ENCODE measurements at places on chromosomes 4 and X. TPM values are rescaled to one million over a fixed set of nuclear protein-coding genes. Genes with fewer than 3 reads are reported as not detected.

- H3K27me3 ChIP-seq = no peaks in the 10 kb centered on the region
- no peak for DNase-seq
- H3K4me1 ChIP-seq = peaks cover 17% of the 10 kb centered on the region
- no peak overlapping the region for H3K4me3 ChIP-seq
These were observed 12.4 kb downstream of the SMIM14 start for GRCh38 chr4:39626261-39626660.

DNA sequence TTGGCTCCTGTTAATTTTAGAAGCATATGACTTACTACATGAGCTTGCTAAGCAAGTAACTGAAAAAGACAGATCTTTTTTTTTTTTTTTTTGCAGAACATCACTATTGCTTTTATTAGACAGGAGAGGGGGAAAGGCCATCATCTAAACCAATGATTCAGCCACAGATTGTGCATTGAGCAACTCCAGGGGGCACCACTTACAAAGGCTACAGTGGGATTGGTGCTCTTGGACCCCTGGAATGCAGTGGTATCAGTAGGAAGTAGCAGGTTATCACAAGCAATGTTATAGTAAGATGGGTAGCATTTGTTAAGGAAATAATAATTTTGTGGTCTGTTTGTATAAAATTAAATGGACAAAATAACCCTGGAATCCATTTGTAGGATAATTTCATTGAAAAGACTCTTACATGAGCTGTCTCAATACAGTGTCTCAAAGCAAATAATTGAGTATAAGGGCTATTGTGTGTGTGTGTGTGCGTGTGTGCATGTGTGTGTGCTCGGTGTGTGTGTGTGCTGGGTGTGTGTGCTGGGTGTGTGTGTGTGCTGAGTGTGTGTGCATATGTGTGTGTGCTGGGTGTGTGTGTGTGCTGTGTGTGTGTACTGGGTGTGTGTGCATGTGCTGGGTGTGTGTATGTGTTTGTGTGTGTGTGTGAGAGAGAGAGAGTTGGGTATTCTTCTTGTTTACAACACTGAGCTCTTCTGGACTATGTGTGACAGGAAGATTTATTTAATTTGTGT is 296.3 kb downstream of the PCDH7 start:
- no peak overlapping the region for H3K27ac ChIP-seq
- no peaks in the 10 kb centered on the region for H3K27me3 ChIP-seq
- DNase-seq = no peak

GRCh38 chrX:53729751-53730150 is 43.2 kb upstream of the HUWE1 start:
- DNase-seq = no peak
- no peaks in the 10 kb centered on the region for H3K27me3 ChIP-seq
- H3K4me3 ChIP-seq = no peak overlapping the region
- H3K4me1 ChIP-seq = no peaks in the 10 kb centered on the region
- no peaks in the 10 kb centered on the region for H3K36me3 ChIP-seq

GRCh38 chrX:106906361-106906760 is 3.2 kb upstream of the RIPPLY1 start:
- H3K36me3 ChIP-seq = no peaks in the 10 kb centered on the region
- H3K27me3 ChIP-seq = no peaks in the 10 kb centered on the region
- H3K4me1 ChIP-seq = no peaks in the 10 kb centered on the region
- H3K4me3 ChIP-seq = no peak overlapping the region
- H3K27ac ChIP-seq = no peak overlapping the region
- no peak for DNase-seq

GRCh38 chr4:148061795-148062194 is 329.9 kb downstream of the ARHGAP10 start:
- DNase-seq = no peak
- no peaks in the 10 kb centered on the region for H3K4me1 ChIP-seq
- H3K27ac ChIP-seq = no peak overlapping the region
- no peak overlapping the region for H3K4me3 ChIP-seq
- H3K27me3 ChIP-seq = no peaks in the 10 kb centered on the region

DNA sequence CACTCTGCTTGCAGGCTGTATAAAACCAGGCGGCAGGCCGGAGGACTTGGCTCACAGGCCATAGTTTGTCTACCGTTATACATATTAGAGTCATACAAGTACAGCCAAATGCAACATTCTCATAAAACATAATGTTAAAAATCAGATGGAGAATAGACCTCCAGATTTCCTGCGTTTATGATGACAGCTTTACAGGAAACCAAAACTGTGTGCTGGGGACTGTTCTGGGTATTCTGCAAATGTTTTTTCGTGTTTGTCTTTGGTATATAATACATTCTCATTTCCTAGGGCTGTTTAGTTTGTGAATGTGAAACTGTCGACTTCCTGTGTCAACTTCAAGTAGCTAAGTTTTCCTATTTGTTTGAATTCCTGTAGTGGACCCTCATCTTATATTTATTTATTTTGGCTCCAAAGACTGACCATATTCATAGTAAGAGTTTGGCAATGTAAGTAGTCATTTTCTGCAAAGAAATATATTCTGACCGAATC is 79.5 kb upstream of the FAM9C start:
- no peaks in the 10 kb centered on the region for H3K27me3 ChIP-seq
- peaks cover 30% of the 10 kb centered on the region for H3K4me1 ChIP-seq
- no peaks in the 10 kb centered on the region for H3K36me3 ChIP-seq
- peak overlapping the region; percentile 80 for H3K27ac ChIP-seq
- no peak overlapping the region for H3K4me3 ChIP-seq

DNA sequence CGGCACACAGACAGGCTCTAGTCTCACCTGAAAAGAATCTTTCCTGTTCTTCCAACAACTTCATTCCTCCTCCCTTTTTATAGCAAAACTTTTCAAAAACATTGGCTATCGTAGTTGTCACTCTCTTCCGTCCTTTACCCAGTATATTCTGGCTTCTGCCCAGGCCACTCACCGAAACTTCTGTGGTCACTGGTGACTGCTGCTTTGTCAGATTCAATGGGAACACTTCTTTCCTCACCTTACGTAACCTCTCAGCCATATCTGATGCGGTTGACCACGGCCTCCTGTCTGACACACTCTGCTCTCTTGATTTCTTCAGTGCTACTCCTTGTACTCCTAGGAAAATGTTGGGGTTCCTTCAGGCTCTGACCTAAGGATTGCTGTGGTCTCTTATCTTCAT is 9.2 kb upstream of the RNF150 start:
- no peaks in the 10 kb centered on the region for H3K27me3 ChIP-seq
- DNase-seq = peak; percentile 51
- no peaks in the 10 kb centered on the region for H3K4me1 ChIP-seq

BMP3 gene
- not detected for total RNA-seq

GRCh38 chr4:109690690-109691410 is 12.4 kb downstream of the CASP6 start:
- H3K4me1 ChIP-seq = no peaks in the 10 kb centered on the region
- no peaks in the 10 kb centered on the region for H3K27me3 ChIP-seq
- no peak overlapping the region for H3K27ac ChIP-seq
- peaks cover 22% of the 10 kb centered on the region for H3K36me3 ChIP-seq

GRCh38 chr4:144902614-144903013 is 195.4 kb downstream of the ANAPC10 start:
- no peaks in the 10 kb centered on the region for H3K27me3 ChIP-seq
- H3K4me3 ChIP-seq = no peak overlapping the region
- H3K4me1 ChIP-seq = peaks cover 27% of the 10 kb centered on the region
- H3K36me3 ChIP-seq = no peaks in the 10 kb centered on the region
- DNase-seq = no peak

GRCh38 chr4:139083607-139083955 is 68.0 kb downstream of the NOCT start:
- peak overlapping the region; percentile 99 for H3K4me3 ChIP-seq
- peaks cover 14% of the 10 kb centered on the region for H3K4me1 ChIP-seq

GRCh38 chrX:13875572-13875971 is 58.7 kb upstream of the GPM6B start:
- no peaks in the 10 kb centered on the region for H3K36me3 ChIP-seq
- DNase-seq = no peak

- no peak overlapping the region for H3K4me3 ChIP-seq
- DNase-seq = peak; percentile 64
- no peaks in the 10 kb centered on the region for H3K4me1 ChIP-seq
- H3K36me3 ChIP-seq = no peaks in the 10 kb centered on the region
- peak overlapping the region; percentile 44 for H3K27ac ChIP-seq
These were observed 22.2 kb downstream of the CENPC start for GRCh38 chr4:67522851-67523671.

DNA sequence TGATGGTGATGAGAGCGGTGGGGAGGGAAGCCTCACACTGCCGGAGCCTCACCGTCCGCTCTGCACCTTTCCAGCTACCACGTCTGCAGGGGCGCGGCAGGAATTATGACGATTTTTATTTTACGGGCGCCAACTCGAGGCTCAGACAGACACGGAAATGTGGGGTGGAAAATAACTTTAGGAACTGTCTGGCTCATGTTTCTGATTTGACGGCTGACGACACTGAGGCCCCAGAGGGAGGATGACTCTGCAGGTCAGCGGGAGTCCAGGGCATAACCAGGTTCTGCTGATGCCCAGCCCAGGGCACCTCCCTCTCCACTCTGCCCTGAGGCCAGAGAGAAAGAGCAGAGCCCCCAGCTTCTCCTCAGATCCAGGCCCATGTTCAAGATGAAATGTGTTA is 43.9 kb downstream of the C4orf50 start:
- no peak overlapping the region for H3K4me3 ChIP-seq
- peaks cover 2% of the 10 kb centered on the region for H3K27me3 ChIP-seq
- H3K27ac ChIP-seq = no peak overlapping the region
- DNase-seq = no peak

DNA sequence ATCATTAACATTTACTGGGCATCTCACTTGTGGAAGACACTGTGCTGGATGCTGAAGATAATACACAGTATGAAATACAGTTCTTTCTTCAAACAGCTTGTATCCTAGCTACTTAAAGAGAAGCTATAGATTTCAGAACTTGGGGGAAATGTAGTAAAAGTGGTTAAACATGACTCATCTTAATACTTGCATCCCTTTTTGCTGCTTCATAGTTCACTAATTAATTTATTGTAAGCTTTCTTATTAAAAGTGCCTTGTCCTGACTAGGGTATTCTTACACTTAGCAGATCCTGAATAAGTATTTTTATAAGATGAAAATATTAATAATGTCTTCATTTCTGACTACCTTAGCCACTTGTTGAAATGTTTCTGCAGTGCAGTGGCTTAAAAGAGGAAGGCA is 132.8 kb upstream of the STIM2 start:
- H3K4me3 ChIP-seq = no peak overlapping the region
- no peak for DNase-seq
- H3K27ac ChIP-seq = no peak overlapping the region

- H3K36me3 ChIP-seq = no peaks in the 10 kb centered on the region
- H3K4me3 ChIP-seq = no peak overlapping the region
- no peaks in the 10 kb centered on the region for H3K4me1 ChIP-seq
- DNase-seq = no peak
- H3K27me3 ChIP-seq = no peaks in the 10 kb centered on the region
These were observed 27.1 kb upstream of the MAGEA8 start for GRCh38 chrX:149853925-149854324.

DNA sequence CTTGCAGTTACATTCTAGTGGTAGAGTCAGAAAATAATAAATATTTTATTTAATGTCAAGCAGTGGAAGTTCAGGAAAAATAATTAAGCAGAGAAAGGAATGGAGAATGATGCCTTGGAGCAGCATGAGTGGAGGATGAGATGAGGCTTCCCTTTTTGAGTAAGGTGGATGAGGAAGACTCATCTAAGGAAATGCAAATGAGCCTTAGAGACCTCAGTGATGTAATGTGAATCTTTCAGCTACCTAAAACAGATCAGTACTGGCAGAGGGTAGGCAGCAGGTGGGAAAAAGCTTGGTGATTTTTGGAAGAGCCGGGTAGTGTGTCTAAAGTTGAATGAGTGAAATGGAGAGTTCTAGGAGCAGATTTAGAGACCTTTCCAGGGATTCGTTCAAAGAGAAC is 118.2 kb downstream of the GRID2 start:
- H3K27me3 ChIP-seq = no peaks in the 10 kb centered on the region
- DNase-seq = no peak
- no peaks in the 10 kb centered on the region for H3K4me1 ChIP-seq

GRCh38 chr4:112951362-112952312 is 97.8 kb upstream of the ANK2 start:
- H3K36me3 ChIP-seq = no peaks in the 10 kb centered on the region
- no peak overlapping the region for H3K4me3 ChIP-seq
- no peaks in the 10 kb centered on the region for H3K27me3 ChIP-seq

FSTL5 gene
- total RNA-seq = 0.34 TPM

DNA sequence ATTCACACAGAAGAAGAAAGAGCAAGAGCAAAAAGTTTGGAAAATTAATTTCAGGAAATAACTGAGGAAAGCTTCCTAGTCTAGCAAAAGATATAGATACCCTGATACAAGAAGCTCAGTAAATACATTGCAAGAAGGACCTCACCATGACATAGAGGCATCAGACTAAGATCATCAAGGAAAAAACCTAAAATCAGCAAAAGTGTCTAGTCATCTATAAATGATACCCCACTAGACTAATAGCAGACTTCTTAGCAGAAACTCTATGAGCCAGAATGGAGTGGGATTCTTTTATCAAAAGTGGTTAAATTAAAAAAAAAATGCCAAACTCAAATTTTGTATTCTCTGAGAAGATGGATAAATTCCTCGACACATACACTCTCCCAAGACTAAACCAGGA is 10.5 kb upstream of the APOOL start:
- no peak overlapping the region for H3K27ac ChIP-seq
- H3K4me1 ChIP-seq = no peaks in the 10 kb centered on the region
- H3K4me3 ChIP-seq = no peak overlapping the region
- DNase-seq = no peak
- H3K27me3 ChIP-seq = no peaks in the 10 kb centered on the region

EDA gene
- total RNA-seq = 1.2 TPM

- no peaks in the 10 kb centered on the region for H3K4me1 ChIP-seq
- no peak overlapping the region for H3K4me3 ChIP-seq
- H3K27me3 ChIP-seq = no peaks in the 10 kb centered on the region
- no peak overlapping the region for H3K27ac ChIP-seq
These were observed 371.8 kb downstream of the FSTL5 start for GRCh38 chr4:161791796-161792556.

RAP1GDS1 gene
- total RNA-seq = 62.0 TPM

- H3K36me3 ChIP-seq = no peaks in the 10 kb centered on the region
- no peak overlapping the region for H3K27ac ChIP-seq
- peaks cover 9% of the 10 kb centered on the region for H3K4me1 ChIP-seq
- DNase-seq = no peak
- H3K27me3 ChIP-seq = no peaks in the 10 kb centered on the region
- H3K4me3 ChIP-seq = no peak overlapping the region
These were observed 107.7 kb upstream of the BCOR start for GRCh38 chrX:40205471-40205870.

DNA sequence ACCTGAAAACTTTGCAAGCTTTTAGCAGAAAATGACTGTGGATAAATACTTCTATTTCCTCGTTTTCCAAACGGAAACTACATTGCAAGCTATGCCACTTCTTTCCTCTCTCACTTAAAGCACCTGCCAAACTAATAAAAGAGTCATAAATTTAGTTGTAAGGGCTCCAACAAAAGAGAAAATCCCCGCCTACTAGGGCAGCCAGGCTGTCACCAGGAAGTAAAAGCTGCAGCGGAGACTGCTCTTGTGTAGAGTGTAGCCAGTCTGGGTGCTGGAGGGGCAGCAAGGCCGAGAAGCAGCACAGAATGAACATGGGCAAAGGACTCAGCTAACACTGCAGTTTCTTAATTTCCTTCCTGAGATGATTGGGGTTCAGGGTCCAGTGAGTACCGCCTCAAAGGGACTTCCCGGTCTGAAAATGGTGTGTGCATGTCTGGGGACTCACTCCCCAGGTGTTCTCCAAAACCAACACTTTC is 89.3 kb upstream of the MAML3 start:
- H3K36me3 ChIP-seq = no peaks in the 10 kb centered on the region
- no peak for DNase-seq
- H3K4me3 ChIP-seq = no peak overlapping the region
- H3K4me1 ChIP-seq = peaks cover 17% of the 10 kb centered on the region

GRCh38 chrX:124194199-124194598 is 138.3 kb upstream of the TEX13D start:
- no peak overlapping the region for H3K27ac ChIP-seq
- DNase-seq = no peak
- no peak overlapping the region for H3K4me3 ChIP-seq
- H3K27me3 ChIP-seq = no peaks in the 10 kb centered on the region
- no peaks in the 10 kb centered on the region for H3K36me3 ChIP-seq
- H3K4me1 ChIP-seq = no peaks in the 10 kb centered on the region

F11 gene
- not detected for total RNA-seq

All from astrocyte (in vitro differentiated cells and primary cell).